T-helper 9 cell (primary cell): ENCODE measurements at places on chromosomes 3 and 15.
A peak's percentile ranks its signal among the peaks of the same experiment; 100 is the strongest.

- no peak for DNase-seq
Measured at GRCh38 chr3:121566773-121567172, 976 bp upstream of the ARGFX start.

DNA sequence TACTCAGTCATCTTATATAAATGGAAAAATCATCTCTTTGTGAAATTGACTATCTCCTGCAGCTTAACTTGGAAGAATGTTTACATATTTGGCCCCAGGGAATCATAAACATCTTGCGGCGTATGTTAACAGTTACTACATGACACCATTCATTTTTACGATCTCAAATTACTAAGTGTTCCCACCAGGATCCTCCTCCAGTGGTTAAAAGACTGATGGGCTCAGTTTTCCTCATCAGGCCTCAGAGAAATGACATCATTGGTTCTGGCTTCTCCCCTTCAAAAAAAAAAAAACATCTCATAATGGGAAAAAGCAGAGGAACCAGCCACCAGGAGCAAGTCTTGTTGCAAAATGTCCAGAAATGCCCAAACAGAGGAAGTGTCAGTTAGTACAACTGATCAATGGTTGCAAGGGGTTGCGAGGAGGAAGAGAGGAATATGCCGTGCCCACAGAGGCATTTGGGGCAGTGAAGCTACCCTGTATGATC, 70.5 kb upstream of the LIPC start:
- no peak for DNase-seq

- peak; percentile 70 for DNase-seq
Measured at GRCh38 chr15:64883997-64884511, 27.6 kb upstream of the ANKDD1A start.

GRCh38 chr3:176521531-176522175, 675.6 kb downstream of the TBL1XR1 start:
- no peak for DNase-seq

DNA sequence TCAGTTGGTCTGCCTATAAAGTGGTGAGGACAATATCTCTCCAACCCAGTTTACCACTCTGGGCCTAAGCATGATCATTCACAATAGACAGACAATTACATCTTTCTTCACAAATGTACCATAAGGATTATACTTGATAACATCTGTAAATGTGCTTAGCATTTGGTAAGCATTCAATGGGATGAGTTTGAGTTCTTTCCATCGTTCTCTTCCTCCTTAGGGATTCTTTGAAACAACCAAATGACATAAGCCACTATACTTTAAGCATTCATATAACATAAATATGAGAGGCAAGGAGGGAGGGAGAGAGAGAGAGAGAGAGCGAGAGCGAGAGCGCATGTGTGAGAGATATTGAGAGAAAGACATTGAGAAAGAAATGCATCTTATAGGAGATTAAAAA, 303.3 kb upstream of the CBLB start:
- no peak for DNase-seq

- DNase-seq, result no peak
Measured at GRCh38 chr3:176354843-176355242, 842.4 kb downstream of the TBL1XR1 start.

- DNase-seq, result no peak
Measured at GRCh38 chr3:143832433-143832832, 15.8 kb downstream of the SLC9A9 start.

DNA sequence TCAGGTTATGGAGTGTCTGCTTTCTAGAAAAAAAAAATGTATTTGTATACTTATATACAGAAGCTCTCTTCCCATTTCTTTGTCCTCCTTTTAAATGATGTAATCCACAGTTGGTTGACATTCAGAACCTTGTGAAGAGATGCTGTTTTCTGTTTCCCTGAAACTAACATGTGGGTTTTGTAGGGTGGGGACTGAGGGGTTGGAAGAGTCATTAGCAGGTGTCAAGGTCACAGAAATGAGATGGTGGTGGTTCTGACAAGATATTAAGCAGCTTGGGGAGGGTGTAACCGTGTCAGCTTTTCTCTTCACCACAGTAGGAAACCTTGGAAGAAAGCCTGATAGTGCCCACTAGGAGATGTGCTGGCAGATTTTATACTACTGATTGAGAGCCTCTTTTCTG, 2.4 kb downstream of the RASA2 start:
- no peak for DNase-seq

DNA sequence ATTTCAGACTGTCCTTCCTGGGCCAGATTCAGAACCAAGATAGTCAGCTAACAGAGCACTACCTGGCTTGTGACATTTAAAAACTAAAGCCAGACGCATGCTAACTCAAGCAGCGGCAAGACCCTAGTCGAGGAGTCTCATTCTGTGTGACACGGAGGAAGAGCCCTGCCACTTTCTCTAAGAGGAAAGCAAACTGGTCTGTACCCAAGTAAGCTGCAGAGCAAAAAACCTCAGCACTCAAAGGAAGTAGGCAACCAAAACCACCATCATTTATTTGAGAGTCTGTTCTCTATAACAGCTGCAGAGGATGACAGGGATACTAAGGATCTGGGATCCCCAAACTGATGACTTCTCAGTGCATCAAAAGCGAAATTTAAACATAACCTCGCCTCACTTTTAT, 152.1 kb downstream of the OSBPL10 start:
- DNase-seq, result no peak

DNA sequence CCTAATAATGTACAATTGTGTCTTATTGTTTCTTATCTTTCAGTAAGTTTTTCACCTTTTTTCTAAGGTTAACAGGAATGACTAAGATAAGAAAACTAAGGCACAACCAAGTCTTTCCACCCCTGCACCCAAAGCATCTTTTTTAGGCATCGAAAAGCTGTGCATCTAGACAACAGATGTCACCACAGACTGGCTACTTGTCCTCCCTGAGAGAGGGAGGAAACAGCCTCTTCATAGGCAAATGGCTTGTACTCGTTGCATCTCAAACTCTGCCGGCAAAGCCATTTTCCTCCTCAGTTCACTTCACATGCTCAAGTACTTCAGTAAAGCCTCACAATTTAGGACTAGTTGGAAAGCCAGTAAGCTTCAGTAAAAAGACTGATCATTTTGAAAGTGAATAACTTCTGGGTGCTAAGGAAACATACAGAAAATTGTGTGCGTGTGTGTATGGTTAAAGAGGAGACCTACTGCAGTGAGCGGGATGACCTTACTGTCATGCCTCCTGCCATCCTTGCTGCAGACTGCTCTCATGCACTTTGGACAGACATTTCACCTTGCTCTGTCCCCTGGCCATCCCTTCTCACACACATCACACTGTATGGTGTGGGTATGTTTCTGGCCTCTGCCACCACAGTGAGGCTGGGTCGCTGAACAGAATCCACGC, 36.5 kb upstream of the HACD2 start:
- no peak for DNase-seq

GRCh38 chr3:129556890-129557547, 14.0 kb downstream of the H1-8 start:
- DNase-seq, result no peak

DNA sequence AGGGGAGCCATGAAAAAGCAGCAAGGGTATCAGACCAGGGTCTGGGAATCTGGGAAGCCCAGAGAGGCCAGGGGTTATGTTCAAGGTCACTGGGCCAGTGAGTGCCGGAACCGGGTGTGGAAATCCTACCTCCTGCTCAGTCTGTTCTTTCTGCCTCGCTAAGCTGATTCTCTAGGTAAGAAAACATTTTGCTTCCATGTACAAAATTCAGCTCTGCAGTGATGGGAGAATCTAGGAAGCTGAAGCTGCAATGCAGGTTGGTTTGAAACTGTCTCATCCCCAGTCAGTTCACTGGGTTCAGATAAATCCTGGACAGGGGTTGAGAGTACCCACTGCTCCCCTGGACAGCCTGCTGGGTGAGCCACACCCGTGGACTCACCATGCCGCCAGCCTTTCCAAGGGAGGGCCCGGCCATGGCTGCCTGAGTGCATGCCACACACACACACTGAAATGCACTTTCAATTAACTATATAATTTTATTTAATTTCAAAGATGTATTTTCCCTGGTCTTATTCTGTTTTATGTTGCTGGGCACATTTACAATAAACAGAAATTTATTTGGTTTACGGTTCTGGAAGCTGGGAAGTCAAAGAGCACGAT, 108.4 kb downstream of the CORO2B start:
- DNase-seq, result no peak

GRCh38 chr3:32945136-32945535, 6.3 kb upstream of the CCR4 start:
- DNase-seq, result no peak

DNA sequence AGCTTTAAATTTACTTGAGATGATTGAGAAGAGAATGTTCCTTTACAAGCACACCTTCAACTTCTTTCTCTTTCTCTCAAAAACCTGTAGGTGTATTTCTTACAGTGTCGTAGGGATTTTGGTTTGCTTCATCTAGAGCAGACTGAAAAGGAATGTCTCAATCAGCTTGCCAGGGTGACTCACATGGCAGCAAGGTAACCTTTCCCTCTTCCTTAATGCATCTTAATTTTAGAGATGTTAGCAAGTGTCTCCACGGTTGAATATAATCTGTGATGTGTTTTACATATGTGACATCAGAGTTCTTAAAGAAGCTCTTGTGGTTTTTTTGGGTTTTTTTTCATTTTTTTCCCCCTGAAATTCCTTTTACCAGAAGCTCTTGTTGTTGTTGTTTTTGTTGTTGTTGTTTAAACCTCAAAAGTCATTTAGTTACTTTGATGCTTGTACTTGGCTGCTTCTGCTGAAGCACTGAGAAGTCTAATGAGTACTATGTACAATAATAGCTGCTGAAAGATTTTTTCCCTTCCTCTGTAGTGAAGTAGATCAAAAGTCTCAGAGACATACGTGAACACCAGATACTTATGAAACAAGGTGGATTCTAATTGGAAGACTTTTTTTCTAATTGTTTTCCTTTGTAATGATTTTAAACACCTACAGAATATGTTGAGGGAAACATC, 83.1 kb downstream of the RETNLB start:
- no peak for DNase-seq

GRCh38 chr15:60652245-60652644, 173.3 kb upstream of the ICE2 start:
- no peak for DNase-seq
